ENCODE measurements at places on chromosomes 12 and 14. TPM values are rescaled to one million over a fixed set of nuclear protein-coding genes. Genes with fewer than 3 reads are reported as not detected.

Gene OTX2
- not detected for total RNA-seq

Gene CLEC4C
- total RNA-seq, result not detected

Gene LAG3
- total RNA-seq, result not detected

Gene DDN
- under 0.01 TPM for total RNA-seq

Gene ART4
- total RNA-seq, result 2.7 TPM

Gene RNASE12
- total RNA-seq, result not detected

Gene RALGAPA1
- 9.6 TPM for total RNA-seq

Gene ENDOU
- not detected for total RNA-seq

Gene LALBA
- not detected for total RNA-seq

Gene RNASE3
- total RNA-seq, result not detected

Gene SMOC1
- 0.27 TPM for total RNA-seq

Gene KLHL33
- total RNA-seq, result 0.34 TPM

Gene RASSF9
- total RNA-seq, result 1.1 TPM

Gene GPR162
- total RNA-seq, result 0.30 TPM

Gene YAF2
- total RNA-seq, result 9.4 TPM

Gene BDKRB2
- total RNA-seq, result 1.9 TPM

Gene PIWIL1
- total RNA-seq, result not detected

Gene DAAM1
- 11.4 TPM for total RNA-seq

Gene ATF7IP
- total RNA-seq, result 22.2 TPM

Gene SLC38A4
- total RNA-seq, result 0.10 TPM

Gene PPP1R1A
- not detected for total RNA-seq

Gene OTUB2
- 2.6 TPM for total RNA-seq

Gene WIF1
- total RNA-seq, result not detected

Gene CFAP54
- 4.2 TPM for total RNA-seq

Gene PTPRR
- 2.7 TPM for total RNA-seq

Gene TEX22
- total RNA-seq, result not detected

Gene ATG2B
- 9.2 TPM for total RNA-seq

Gene ESYT1
- total RNA-seq, result 287 TPM

Gene RPL10L
- not detected for total RNA-seq

Gene IFI27
- 3,107 TPM for total RNA-seq

Gene KRT8
- 14.4 TPM for total RNA-seq

Gene TNS2
- 34.9 TPM for total RNA-seq

Gene TMEM30B
- total RNA-seq, result 0.20 TPM

Gene RIMBP2
- total RNA-seq, result not detected

Gene OLR1
- not detected for total RNA-seq

Gene RNASE4
- total RNA-seq, result 9.5 TPM

Gene CLEC2B
- 64.1 TPM for total RNA-seq

Gene CELA1
- total RNA-seq, result not detected

Gene ACVR1B
- total RNA-seq, result 5.2 TPM

Gene WASHC4
- total RNA-seq, result 71.3 TPM

Gene NPFF
- not detected for total RNA-seq

Gene SELPLG
- total RNA-seq, result 0.07 TPM

Gene IGF1
- 0.69 TPM for total RNA-seq

Gene MYH6
- total RNA-seq, result 0.05 TPM

Gene FUT8
- total RNA-seq, result 17.6 TPM

Gene KRT75
- total RNA-seq, result not detected

Gene KRT77
- not detected for total RNA-seq

Gene KERA
- total RNA-seq, result not detected

Gene TSPAN9
- 30.2 TPM for total RNA-seq

Gene DNAH10
- total RNA-seq, result not detected

Gene INHBC
- not detected for total RNA-seq

Gene OVCH1
- total RNA-seq, result not detected

Gene NTN4
- total RNA-seq, result 229 TPM

Gene GATC
- total RNA-seq, result 19.0 TPM

Gene LRRK2
- total RNA-seq, result 0.33 TPM

Gene INF2
- 84.6 TPM for total RNA-seq

Gene ADAMTS20
- not detected for total RNA-seq

Gene CPM
- total RNA-seq, result 4.3 TPM

Gene KRT83
- not detected for total RNA-seq

Gene MANSC1
- 31.1 TPM for total RNA-seq
